Small intestine (tissue), 16 donors: ENCODE measurements at places on chromosomes 12 and 14. TPM values are rescaled to one million over a fixed set of nuclear protein-coding genes. Genes with fewer than 3 reads are reported as not detected.
A peak's percentile ranks its signal among the peaks of the same experiment; 100 is the strongest.

The SERPINA9 gene
- not detected for polyA plus RNA-seq

The ASIC1 gene
- polyA plus RNA-seq = 0.81 TPM

GRCh38 chr14:64706593-64707193 lies 2.5 kb downstream of the PLEKHG3 start:
- DNase-seq = no peak

GRCh38 chr12:22935501-22935900 lies 310.5 kb downstream of the ETNK1 start:
- DNase-seq = no peak

The SRRM4 gene
- 0.21 TPM for polyA plus RNA-seq

The BEGAIN gene
- 13.5 TPM for polyA plus RNA-seq

DNA sequence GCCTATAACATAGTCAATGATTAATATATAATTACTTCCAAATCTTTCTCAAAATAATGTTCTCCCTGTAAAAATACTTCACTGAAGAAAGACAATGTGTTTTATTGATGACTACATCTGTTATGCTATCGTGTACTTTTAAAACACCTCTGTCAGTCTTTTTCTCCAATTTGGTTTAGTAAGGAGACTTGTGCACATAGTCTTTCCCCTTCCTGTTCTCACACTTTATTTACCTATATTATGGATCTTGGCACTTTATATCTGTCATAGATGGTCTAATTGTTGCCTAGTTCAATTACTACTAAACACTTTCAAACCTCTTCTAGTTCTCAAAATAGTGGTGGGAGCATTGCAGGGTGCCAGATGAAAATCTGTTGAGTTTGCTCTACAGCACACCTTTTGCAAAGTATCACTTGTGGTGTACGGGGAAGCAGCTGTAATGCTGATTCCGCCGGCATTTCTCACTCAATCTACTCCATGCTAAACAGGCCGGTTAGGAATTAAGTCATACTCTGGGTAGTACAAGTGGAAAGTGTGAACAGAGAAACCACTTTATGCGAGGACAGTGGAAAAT lies 1.1 kb upstream of the INSM2 start:
- peak; percentile 3 for DNase-seq

GRCh38 chr14:69652942-69653684 lies 41.7 kb downstream of the SUSD6 start:
- peak; percentile 49 for DNase-seq

The GYS2 gene
- 0.01 TPM for polyA plus RNA-seq

The PLA2G1B gene
- 9.2 TPM for polyA plus RNA-seq

DNA sequence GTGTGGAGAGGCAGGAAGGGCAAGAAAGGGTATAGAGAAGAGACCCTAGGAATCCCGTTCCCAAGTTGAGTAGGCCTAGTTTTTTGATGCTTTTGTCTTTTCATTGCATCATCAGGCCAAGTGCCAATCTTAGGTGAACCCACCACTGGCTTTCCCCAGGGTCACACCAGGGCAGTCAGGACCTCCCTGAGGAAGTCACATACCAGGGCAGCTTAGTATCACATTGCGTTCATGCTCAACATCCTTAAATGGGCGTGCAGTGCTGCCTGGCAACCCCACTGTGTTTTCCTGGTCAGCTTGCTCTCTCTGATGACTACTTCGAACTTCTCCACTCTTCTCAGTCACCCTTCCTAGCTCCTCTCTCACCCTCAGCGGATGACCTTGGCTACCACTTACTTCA lies 9.0 kb downstream of the ASIC1 start:
- DNase-seq = no peak
